Metanephros (tissue), 2 donors: ENCODE measurements at places on chromosomes 7 and 10. TPM values are rescaled to one million over a fixed set of nuclear protein-coding genes. Genes with fewer than 3 reads are reported as not detected.

The MMRN2 gene
- total RNA-seq = 40.6 TPM

The STK17A gene
- 9.2 TPM for total RNA-seq

The EVX1 gene
- total RNA-seq = not detected

The PHKG1 gene
- total RNA-seq = 29.3 TPM

The NPSR1 gene
- total RNA-seq = not detected

The CASP7 gene
- total RNA-seq = 19.2 TPM

The HOXA5 gene
- total RNA-seq = 42.4 TPM

The RPEL1 gene
- not detected for total RNA-seq

The HOXA6 gene
- 72.5 TPM for total RNA-seq

The SFMBT2 gene
- total RNA-seq = 10.4 TPM

The GPR22 gene
- not detected for total RNA-seq

The ZDHHC6 gene
- total RNA-seq = 28.1 TPM

The SDK1 gene
- total RNA-seq = 17.6 TPM

The TMEM139 gene
- 18.1 TPM for total RNA-seq

The ADCY1 gene
- total RNA-seq = 4.3 TPM

The INSIG1 gene
- total RNA-seq = 66.6 TPM

The RET gene
- 16.9 TPM for total RNA-seq

The SCART1 gene
- total RNA-seq = 4.5 TPM

The LANCL2 gene
- total RNA-seq = 20.6 TPM

The CALHM3 gene
- total RNA-seq = not detected

The TAC1 gene
- total RNA-seq = 1.1 TPM
